ENCODE measurements at places on chromosomes 11 and 22.

GRCh38 chr11:65541093-65541982 lies 16.5 kb downstream of the SCYL1 start:
- no peak for DNase-seq

DNA sequence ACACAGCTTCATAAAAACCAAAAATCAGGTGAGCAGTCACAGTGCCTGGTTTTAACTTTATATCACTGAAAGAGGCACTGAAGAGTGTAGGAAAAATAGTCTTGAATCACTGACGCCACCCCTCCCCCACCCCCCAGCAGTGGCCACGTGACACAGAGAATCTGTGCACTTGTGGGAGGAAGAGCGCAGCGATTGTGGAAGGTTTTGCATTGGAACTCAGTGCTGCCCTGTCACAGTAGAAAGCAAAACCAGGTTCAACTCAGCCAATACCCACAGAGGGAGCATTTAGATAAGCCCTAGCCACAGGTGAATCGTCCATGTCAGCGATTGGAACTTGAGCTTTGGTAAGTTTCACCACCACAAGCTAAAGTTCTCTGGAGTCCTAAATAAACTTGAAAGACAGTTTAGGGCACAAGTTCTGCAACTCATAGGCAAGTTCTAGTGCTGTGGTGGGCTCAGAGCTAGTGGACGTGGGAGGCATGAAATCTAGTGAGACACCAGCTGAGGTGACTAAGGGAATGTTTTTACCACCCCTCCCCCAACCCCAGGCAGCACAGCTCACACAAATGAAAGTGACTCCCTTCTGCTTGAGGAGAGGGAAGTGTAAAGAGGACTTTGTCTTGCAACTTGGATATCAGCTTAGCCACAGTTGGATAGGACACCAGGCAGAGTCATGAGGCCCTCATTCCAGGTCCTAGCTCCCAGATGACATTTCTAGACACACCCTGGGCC lies 13.3 kb downstream of the OR52B2 start:
- DNase-seq: no peak

DNA sequence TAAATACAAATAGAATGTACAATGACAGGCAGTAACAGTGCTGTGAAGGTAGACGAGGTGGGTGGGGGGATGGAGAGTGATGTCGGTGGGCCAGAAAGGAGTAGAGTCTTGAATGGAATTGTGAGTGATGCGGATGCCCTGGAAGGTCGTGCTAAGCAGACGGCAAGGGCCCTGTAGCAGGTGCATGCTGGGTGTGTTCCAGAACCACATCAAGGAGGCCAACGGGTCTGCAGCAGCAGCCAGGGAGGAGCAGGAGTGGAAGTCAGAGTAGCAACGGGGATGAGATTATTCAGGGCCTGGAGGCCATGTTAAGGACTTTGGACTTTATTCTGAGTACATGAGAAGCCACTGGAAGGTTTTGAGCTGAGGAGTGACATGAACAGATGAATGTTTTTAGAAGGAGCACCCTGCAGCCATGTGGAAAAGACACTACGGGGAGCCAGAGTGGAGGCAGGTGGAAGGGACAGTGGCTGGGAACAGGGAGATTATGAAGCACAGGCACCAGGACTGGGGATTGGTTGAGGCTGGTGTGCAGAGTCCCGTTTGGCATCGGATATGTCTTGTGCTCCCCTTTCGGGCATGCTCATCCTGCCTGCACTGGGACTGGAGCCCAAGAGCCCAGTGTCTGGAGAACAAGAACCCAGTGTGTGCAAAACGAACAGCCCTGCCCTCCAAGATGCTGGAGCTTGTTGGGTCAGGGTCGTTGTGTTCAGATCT lies 74.1 kb downstream of the COMMD9 start:
- no peak for DNase-seq

DNA sequence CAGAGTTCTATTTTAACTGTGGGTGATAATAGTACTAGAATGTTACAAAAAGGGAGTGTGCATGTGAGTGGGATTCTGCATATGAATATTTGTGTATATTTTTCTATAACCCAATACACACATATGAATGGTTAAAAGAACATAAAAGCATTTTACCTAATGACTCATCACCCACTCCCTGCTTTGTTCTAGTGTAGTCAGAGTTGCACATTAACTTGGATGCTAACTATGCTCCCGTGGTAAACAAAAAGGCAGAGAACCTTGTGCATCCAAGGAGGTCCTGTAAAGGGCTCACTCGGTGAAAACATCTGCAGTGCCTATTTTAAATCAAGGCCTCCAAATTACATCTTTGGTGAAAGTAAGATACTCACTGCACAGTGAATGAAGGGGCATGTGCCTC lies 1289.4 kb downstream of the LRRC4C start:
- DNase-seq: no peak

DNA sequence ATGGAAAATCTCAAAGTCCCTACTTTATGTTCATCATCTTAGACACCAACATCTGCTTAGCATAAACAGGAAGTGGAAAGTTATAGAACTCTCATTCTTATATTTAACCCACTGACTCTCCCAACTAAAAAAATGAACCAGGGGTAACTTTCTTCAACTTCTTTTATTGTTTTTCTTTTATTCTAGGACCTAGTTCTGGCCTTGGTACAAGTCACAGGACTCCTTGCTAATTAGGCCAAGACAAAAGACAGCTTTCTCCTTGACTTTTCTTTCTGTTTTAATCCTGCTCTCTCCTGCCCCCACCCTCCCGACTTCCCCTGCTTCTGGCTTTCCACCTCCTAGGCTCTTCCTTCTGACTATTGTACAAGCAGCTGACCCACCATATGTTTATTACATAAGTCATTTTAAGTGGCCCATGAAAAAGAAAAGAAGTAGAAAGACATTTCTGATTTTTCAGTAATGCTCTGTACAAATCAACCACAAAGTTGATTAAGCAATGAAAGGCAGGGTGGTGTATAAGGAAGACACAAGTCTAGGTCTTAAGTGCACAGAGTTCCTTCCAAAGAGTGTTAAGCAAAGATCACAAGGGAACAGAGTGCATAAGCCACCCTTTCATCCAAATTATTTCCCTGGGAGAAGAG lies 18.3 kb downstream of the JAML start:
- DNase-seq: no peak

- no peak for DNase-seq
Observed at GRCh38 chr22:29216873-29217666, 11.4 kb downstream of the EMID1 start.

DNA sequence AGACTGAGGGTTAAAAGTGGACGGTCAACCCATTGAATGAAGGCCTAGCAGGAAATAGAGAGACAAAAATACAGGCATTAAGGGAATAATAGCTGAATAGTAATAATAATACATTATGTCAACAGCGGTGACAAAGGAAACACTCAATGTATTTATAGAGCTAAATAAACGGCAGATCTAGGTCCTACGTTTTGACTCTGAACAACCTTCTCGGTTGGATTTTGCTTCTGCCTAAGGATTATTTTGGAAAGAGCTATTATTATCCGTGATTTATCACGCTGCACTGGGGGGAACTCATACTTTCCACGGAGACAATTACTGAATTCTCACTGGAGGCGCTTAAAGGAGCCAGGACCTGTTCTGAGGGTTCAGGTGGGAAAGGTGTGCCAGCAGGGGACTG lies 118.2 kb upstream of the KIRREL3 start:
- DNase-seq: no peak
